ENCODE measurements at places on chromosomes 13 and 19. TPM values are rescaled to one million over a fixed set of nuclear protein-coding genes. Genes with fewer than 3 reads are reported as not detected.

GRCh38 chr19:30076751-30077670, 135.0 kb downstream of the URI1 start:
- no peak for DNase-seq

- DNase-seq, result no peak
These were observed 5.7 kb downstream of the NDFIP2 start for GRCh38 chr13:79486433-79487188.

Gene KMT2B
- total RNA-seq, result 92.4 TPM

Gene BEST2
- total RNA-seq, result not detected
